NCI-H1105 treated with DMSO at 0.1 percent for 48 hours (cell line): ENCODE measurements at places on chromosomes 13 and 19.

DNA sequence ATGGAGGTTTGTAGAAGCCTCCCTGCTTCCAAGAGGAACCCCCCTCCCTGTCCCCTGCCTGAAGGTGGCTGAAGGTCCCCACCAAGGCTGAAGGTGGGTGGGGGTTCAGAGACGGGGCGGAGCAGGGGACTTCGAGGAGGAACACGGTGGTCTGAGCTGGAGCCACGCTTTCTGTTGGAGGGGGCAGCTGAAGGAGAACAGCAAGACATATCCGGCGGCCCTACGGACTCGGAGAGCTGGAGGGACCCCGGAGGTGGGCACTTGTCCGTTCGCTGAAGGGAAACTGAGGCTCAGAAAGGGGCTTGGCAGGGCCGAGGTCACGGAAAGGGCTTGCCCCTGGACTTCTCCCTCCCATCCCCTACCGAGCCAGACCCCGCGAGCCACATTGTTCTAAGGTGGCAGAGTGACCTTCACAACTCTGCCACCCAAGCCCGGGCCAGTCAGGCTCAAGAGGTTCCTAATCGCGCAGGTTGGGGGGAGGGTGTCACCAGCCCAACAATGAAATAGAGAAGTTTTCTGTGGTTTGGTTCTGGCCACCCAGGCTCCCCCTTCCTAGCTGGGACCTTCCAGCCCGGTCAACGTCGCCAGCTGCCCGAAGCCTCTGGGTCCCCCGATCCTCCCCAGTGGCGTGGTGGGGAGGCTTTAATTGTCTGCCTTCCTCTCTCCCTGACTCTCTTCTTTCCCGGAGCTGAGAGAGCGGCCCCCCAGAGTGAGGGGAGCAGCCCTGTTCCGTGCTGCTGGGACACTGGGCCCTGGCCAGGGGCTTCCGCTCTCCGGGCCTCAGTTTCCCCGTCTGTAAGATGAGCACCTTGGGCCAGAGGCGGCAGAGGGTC lies 15.5 kb upstream of the KCNN1 start:
- no peak for DNase-seq

- DNase-seq, result no peak
Observed at GRCh38 chr13:47962237-47962636, 38.8 kb downstream of the SUCLA2 start.

GRCh38 chr13:77554069-77554468 lies 18.6 kb downstream of the SCEL start:
- no peak for DNase-seq

DNA sequence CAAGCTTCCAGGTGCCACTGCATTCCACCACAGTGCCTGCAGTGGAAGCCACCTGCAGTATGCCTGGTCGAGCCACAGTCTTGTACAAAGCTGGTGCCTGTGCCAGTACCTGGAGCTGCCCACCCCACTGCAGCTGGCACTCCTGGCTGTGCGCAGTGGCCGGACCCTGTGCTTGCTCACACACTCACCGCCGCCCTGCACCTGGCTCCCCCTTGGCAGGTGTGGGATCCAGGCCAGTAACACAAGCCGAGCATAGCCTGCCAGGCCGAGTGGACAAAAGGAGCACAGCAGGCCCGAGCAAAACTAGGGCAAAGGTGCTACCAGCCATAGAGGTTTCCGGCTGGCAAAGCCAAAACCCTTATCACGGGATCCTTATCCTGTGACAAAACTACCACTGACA lies 18.5 kb downstream of the UGGT2 start:
- DNase-seq, result no peak

DNA sequence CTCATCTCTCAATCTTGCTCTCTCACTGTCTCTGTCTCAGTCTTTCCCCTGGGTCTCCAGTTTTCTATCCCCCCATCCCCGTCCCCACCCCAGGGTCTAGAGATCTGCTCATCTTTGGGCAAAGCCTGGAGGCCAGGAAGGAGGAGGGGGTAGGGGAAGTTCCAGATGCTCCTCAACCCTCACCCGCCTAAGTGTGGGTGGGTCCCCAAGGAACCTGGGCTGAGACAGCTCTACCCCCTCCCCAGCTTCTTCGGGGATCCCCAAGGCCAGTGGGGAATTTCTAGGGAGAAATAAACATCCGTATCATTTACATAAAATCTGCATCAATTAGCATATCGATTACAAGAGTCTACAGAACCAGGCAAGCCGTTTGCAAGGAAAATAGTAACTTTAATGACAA lies 31.8 kb upstream of the SEMA6B start:
- DNase-seq, result no peak

DNA sequence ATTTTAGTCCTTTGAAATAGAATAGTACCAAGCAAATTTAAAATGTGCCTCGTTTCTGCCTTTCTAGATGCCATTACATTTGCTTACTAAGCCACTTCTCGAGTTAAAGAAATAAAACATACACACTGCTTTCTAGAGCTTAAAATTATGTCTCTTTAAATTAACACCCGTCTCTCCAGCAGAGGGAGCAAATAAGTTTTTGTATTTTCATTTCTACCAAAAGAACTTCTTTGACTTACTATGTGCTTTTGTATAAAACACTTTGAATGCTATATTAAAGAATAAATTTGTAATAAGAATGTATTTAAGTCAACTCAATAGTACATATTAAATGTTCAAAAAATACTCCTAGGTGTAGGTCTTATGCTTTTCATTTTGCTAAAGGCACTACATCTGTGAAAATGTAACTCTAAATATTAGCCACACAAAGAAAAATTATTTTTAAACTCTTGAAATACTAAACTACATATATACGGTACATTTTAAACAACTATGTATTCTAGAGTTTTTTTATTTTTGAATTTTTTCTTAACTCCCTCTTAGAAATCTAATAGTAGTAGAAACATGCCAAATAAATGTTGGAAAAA lies 269.3 kb upstream of the MIR17HG start:
- no peak for DNase-seq

DNA sequence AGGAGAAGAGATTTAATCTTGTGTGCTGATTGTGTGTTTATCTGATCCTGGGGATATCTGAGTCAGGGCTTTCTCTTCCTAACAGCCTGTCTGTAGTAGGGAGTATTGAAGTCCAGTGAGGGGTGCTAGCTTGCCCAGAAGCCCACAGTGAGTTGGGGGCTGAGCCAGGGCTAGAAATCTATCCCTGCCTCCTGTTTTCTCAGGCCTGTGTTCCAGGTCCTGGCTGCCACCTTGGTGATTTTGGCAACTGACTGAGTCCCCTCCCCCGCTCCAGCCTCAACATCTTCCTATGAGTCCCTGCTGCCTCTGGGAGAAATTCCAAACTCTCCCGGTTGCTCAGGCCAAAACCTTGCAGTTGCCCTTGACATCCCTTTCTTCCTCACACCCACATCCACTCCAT lies 7.7 kb upstream of the NOVA2 start:
- no peak for DNase-seq

- DNase-seq, result no peak
Observed at GRCh38 chr19:852136-853013, at the start of gene ELANE. ELANE (plus strand) TSS chr19:852303; CDS start chr19:852329, 26 bp downstream.

GRCh38 chr19:17095141-17095919 lies 19.8 kb downstream of the MYO9B start:
- no peak for DNase-seq

DNA sequence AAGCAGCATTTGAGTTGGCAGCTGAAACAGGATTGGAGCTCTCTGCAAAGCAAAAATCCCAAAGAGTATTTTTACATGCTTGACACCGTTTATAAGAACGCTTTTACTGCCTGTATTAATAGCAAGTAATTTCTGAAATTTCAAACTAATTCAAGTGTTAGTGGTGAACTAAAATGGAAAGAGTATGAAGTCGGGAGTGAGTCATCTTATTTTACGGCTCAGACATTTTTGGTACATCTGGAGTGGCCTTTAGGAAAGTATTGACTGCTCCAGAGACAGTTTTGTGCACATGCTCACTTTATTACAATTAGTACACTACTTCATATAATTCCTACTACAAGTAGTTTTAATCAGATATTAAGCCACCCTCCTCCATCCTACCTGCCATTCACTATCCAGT lies 167.4 kb downstream of the SLITRK6 start:
- no peak for DNase-seq

GRCh38 chr13:105007166-105007808 lies 1528.2 kb downstream of the EFNB2 start:
- DNase-seq, result no peak

DNA sequence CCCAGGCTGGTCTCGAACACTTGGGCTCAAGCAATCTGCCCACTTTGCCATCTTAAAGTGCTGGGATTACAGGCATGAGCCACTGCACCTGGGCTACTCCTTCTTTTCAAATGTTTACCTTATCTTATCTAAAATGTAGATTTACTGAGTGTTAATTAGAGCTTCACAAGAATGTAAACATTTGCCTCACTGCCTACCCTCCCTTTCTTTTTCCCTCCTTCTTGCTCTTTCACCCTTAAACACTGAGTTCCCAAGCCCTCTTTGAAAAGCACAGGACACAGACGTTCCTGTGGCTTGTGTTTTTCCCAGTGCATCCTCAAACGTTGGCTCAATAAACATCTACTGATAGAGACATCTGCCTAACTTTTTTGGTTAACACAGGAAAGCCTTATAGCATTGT lies 32.7 kb upstream of the CYSLTR2 start:
- no peak for DNase-seq

DNA sequence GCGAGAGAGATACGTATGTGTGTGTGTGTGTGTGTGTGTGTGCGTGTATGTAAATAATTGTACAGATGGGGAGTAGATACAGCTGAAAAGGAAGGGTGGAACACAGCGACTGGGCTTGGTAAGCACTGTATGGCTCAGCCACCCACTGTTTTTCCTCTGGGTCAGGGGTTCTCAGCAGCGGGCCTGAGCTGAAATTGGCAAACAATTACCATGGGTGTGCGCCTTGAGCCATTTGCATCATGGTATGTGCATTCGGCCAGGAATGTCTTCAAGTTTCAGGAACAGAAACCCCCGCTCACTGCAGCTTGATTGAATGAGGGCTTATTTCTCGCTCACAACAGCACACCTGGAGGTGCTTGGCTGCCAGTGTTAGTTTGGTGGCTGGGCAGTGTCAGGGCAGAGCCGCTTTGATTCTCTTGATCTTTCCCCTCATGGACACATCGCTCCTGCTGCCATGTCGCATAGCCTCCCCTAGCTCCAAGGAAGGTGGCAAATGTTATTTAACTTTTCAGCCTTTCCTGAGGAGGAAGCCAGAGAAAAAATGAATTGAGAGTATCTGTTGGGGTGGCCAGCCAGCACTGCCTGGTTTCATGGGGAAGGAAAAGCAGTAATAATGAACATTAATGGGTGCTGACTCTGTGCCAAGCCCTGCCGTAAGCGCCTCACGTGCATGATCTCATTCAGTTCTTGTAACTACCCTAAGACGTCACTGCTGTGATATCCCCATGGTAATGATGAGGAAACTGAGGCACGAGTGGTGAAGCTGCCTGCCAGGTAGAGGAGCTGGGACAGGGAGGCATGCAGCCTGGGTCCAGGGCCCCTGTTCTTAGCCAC lies 126.9 kb downstream of the SIPA1L3 start:
- peak; percentile 72 for DNase-seq

- DNase-seq, result no peak
Observed at GRCh38 chr19:22608441-22608840, 25.7 kb upstream of the ZNF492 start.

- DNase-seq, result no peak
Observed at GRCh38 chr19:964761-965694, 19.1 kb upstream of the WDR18 start.

DNA sequence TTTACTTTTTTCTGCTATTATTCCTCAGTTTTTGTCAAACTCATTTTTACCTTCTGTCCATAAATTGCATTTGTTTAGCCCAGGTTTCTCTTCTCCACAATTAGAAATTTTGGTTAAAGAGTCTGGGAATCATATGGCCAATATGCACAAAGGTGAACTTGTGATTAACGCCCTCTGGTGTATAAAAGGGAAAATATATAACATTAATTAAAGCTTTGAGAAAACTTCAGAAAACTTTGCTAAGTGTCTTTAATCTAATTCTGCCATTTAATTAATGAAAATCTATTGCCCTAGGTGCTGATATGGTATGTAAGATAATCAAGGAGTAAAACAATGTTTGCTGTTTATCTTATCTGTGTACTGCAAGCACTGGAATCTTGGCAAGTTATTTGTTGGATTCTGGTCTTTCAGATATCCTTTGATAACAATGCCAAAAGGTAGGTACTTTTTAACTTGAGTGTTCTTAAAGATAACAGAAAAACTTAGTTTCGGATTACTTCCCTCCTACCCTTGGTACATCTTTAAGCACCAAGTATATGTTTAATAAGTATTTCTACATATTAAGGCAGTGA lies 402.6 kb downstream of the SUCLA2 start:
- no peak for DNase-seq

GRCh38 chr13:22114630-22115311 lies 443.9 kb downstream of the FGF9 start:
- no peak for DNase-seq

- no peak for DNase-seq
Observed at GRCh38 chr19:3001235-3001800, 24.0 kb downstream of the TLE6 start.

DNA sequence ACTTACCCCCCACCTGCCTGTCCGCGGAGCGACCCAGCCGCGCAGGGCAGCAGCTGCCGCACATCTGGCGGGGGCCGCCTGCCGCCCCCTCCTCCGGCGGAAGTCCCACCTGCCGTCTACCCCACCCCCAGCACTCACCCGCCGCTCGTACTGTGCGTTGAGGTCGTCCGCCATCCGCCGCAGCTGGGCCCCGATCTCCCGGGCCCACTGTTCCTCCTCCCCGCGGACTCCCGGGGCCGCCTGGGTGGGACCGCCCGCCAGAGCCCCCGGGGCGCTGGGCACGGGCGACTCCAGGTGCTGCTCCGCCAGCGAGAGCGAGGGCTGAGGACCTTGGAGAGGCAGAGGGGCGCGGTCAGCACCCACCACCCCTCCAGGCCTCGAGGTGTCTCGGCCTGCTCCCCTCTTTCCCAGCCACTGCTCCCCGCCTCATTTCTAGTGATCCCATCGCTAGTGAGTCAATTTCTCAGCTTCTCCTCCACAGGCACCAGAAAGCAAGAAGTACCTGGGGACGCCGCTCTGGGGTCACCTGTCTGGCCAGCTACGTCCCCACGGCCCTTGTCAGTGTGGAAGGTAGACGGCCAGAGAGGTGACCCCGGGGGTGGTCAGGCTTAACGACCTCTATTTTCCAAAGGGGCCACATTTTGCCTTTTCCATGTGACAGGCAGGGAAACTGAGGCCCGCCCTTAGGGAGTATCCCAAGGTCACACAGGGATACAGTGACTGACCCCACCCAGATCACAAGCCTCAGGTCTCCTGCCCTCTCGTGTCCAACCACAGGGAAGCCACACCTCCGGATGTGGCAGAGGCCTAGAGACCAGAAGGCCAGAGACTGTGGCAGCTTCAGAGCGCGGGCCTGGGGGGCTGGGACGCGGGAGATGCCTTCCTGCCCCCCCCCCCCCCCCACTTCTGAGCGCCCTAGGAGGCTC lies 4.3 kb downstream of the BBC3 start:
- DNase-seq, result no peak

- no peak for DNase-seq
Observed at GRCh38 chr19:13398780-13399726, 107.2 kb downstream of the CACNA1A start.

GRCh38 chr13:41365631-41366030 lies 54.6 kb downstream of the NAA16 start:
- no peak for DNase-seq

DNA sequence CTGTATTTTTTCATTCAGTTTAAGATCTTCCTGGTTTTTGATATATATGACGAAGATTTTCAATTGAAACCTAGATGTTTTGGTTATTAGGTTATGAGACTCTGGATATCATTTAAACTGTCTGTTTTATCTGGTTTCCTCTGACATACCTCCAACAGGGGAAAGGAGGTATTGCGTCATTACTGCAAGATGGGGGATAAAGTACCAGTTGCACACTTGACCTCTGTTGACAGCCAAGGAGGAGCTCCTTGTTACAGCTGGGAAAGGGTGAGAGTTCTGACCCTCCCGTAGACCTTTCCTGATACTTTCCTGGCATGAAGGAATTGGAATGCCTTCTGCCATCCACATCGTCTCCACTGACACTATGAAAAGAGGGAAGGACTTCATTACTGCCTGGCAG lies 82.0 kb upstream of the SHISA2 start:
- no peak for DNase-seq
